ENCODE measurements at places on chromosomes 3 and 15. TPM values are rescaled to one million over a fixed set of nuclear protein-coding genes. Genes with fewer than 3 reads are reported as not detected.

DNA sequence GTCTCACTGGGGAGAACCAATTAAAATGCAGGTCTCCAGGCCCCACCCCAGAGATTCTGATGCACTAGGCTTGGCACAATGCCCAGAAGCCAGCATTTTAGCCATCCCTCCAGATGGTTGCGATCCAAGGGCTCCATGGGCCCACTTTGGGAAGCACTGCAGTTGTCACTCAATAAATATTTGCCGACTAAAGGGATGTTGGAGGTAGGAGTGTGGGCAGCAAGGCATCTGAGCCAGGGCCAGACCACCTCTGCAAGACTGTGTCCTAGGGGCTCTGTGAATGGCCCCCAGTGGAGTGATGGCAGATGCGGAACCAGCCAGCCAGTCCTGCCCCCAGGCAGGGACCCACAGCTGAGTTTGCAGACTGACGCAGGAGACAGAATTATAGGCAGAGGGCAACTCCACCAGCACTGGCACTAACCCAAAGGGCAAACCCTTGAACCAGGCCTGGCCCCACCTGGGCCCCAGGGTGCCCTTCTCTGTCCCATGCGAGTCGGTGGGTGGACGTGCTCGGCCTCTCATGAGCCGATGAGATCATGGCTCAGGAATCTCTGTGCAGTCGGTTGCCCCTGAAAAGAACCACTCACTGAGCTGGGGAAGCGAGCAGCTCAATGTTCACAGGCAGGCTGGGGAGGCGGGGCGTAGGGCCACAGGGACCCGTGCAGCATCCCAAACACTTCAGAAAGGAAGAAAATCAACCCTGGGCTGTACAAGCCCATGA is 49.7 kb downstream of the SEMA5B start:
- DNase-seq = no peak

DNA sequence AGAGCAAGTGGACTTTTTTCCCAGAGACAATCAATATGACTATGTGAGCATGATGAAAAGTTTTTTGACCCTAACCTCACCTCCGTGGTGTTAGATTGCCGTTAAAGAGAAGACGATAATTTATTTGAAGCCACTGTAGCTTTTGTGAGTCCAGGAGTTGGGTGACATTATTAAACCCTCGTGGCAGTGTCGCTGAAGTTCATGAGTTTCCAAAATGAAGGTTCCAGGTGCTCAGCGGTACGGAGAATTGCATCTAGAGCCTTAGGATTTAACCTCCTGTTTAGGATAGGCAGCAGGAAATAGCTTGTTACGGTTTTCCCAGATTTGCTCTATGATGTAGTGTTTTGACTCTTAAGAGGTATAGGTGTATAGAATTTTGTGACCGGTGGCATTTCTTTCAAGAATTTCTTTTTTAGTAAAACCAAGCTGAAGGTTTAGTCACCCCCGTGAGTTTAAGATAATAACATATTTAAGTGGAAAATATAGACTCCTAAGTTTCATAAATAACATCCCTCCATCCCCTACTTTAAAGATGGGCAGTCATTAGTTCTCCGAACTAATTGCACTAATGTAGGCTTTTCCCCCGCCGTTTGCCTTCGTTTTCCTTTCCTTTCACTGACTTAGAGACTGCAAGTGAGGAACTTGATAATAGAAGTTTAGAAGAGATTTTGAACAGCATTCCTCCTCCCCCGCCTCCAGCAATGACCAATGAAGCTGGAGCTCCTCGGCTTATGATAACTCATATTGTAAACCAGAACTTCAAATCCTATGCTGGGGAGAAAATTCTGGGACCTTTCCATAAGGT is 2.0 kb downstream of the SMC4 start:
- DNase-seq = no peak

GRCh38 chr3:100871306-100871705 is 121.9 kb downstream of the ABI3BP start:
- DNase-seq = no peak

Gene ZIC1
- 19.5 TPM for polyA plus RNA-seq

- DNase-seq = no peak
These were observed 38.3 kb downstream of the RSRC1 start for GRCh38 chr3:158148218-158148617.

DNA sequence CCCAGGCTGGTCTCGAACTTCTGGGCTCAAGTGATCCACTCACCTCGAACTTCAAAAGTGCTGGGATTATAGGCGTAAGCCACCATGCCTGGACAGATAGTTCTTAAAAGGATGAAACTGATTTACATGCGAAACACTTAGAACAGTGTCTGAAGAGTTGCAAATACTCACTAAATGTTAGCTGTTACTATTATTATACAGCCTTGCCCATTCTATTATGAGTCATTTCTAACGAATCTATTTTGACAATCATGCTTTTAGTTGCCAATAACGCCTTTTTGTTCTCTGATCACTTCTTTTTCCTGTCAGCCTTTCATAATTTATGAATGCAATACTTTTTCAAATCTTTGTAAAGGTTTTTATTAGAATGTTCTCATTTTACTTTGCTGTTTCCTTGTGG is 112.7 kb downstream of the SNRK start:
- DNase-seq = no peak

Measured in BJ (cell line).